ENCODE measurements at places on chromosomes 6 and 20. TPM values are rescaled to one million over a fixed set of nuclear protein-coding genes. Genes with fewer than 3 reads are reported as not detected.

PNPLA1 gene
- not detected for total RNA-seq

MEI4 gene
- not detected for total RNA-seq

RREB1 gene
- 16.5 TPM for total RNA-seq

CDH4 gene
- not detected for total RNA-seq

ADGB gene
- not detected for total RNA-seq

HLA-DMB gene
- 0.76 TPM for total RNA-seq

POU5F1 gene
- total RNA-seq, result 4.3 TPM

DNA sequence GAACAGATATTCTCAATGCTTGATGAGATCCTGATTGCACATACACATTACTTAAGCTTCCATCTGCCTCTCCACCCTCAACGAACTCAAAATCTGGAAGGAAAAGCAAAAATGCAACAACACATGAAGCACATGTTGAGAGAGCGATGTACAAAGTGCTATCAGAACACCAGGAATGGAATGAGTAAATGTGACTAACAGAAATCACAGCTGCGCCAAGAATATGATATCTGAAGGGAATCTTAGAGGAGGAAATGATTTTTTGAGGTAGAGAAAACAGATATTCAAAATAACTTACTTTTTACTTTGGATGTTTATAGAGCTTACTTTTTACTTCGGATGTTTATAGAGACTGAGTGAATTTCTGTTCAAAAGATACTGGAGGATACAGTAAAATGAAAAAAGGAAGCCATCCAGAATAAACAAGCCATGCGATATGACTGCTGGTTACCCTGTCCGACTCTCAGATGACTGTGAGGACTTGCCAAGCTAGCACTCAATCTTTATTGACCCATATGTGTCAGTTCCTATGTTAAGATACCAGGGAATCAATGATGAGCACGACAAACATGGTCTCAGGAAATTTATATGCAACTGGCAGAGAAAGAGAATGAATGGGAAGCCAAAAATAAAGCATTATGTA, 102.0 kb downstream of the SMLR1 start:
- peak; percentile 28 for DNase-seq

DNA sequence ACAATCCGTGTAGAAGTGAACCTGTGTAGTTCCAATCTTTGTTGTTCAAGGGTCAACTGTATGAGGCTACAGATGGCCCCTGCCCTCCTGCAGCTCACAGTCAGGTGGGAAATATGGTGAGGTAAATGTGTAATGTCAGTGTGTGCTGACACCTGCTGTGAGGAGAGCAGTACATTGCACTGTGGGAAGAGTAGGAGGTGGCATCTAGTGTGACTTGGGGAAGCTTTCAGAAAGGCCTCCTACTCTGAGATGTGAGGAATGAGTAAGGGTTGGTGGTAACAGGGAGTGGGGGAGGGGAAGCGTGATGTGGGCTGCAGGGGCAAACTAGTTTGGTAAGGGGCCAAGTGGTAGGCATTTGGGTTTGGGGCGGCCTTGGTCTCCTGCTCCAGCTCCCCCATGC, 188.8 kb downstream of the FARS2 start:
- no peak for DNase-seq

- DNase-seq, result no peak
These were observed 504.4 kb upstream of the NOX3 start for GRCh38 chr6:155959898-155960495.

All from MG63 (cell line).